ENCODE measurements at places on chromosomes 2 and 18.

DNA sequence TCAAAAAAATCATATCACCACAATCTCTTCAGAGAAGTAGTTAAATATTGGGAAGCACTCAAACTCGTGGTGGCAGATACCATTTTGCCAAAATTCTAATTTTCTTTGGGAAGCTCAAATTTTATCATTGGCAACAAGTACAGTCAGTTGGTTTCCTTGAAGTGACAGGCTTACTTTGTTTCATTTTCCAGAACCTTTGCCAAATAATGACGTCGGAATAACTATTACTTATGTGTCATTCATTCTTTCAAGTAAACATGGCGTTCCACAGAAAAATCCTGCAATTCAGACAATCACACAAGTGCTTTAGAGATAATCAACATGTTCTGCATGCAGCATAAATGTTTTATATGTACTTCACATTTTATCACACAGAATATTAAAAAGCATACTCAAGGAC, 5.4 kb downstream of the TTLL4 start:
- DNase-seq: no peak

DNA sequence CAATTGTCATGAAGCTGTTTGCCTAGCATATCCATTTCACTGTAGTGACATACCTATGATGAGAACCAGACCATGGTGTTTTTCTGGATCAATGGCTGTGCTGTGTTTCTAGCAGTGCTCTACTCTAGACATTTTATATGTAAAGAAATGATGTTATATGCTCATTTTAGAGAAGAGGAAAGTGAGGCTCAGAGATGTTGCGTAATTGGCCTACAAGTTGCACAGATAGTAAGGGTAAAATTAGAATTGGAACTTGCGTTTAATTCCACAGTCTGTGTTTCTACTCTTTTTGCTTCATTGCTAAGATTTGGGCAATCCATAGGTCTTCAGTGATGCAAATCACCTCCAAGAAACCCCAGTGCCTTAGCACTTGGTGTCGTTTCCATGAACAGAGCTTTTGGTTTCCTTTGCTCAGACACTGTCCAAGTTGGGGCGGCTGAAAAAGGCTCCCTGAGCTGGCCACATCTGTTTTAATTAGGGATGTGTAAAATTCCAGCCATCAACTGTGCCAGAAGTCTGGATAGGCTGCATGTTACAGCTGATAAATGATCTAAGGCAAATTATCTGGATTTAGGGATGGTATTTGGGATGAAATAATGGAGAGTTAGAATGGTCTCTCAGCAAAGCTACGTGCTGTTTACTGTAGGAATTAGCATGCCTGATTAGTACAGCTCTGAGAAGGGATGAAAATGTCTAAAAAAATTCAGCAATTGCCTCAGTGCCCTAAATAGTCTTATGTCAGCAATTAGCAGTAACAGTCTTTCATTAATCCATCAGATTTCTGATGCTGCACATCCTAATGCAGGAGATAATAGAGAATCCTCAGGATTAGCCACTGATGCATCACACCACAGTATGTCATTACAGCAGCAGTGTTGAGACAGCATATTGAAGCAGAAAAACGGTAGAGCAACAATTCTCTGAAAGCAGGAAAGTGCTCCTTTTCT, 65.3 kb downstream of the PTPRM start:
- no peak for DNase-seq

GRCh38 chr2:112767693-112768330, 3.4 kb upstream of the CKAP2L start:
- peak; percentile 68 for DNase-seq

GRCh38 chr2:227415538-227416424, 28.0 kb upstream of the SCYGR1 start:
- DNase-seq: peak; percentile 9

DNA sequence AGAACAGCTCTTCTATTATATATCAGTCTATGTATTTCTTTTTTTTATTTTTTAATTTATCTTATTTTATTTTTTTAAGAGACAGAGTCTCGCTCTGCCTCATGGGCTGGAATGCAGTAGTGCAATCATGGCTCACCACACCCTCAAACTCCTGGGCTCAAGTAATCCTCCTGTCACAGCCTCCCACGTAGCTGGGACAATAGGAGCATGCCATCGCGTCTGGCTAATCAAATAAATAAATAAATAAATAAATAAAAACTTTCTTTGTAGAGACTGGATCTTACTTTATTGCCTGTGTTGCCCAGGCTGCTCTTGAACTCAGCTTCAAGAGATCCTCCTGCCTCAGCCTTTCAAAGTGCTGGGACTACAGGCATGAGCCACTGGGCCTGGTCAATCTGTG, 117.0 kb downstream of the RBMS1 start:
- DNase-seq: no peak

- peak; percentile 70 for DNase-seq
Observed at GRCh38 chr2:225889452-225889851, 489.9 kb downstream of the NYAP2 start.

GRCh38 chr2:117674172-117674571, 140.3 kb upstream of the DDX18 start:
- peak; percentile 4 for DNase-seq

- DNase-seq: no peak
Observed at GRCh38 chr2:189049709-189050164, 75.6 kb downstream of the COL3A1 start.

DNA sequence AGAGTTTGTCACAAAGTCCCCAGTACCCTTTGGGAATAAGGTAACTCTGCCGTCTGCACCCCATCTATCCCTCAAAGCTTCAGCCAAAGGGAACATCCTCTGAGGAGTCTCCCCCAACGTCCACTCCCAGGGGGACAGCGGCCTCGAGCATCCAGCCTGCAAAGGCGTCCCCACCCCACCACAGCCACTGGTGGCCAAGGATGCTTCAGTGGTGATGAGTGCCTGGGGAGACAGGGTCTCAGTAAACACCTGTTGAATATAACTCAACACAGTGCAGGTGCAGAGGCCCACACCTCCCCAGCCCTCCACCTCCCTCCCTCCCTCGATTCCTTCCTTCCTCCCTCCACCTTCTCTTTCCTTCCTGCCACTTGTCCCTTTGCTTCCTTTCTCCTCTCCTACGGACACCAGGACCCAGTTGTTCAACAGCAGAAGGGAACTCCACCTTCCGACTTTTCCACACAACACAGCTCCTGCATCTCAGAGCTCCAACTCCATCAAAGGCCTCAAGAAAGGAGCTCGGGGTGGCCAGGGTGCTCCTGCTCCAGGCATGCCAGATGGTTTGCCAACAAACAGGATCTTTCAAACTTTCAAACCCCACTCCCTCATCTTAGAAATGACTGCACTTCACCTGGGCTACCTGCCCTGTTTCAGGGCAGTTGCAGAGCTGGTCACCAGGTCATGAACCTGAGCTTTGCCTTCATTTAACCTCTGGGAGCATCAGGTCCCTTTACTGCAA, 87.8 kb upstream of the SNTG2 start:
- DNase-seq: no peak

DNA sequence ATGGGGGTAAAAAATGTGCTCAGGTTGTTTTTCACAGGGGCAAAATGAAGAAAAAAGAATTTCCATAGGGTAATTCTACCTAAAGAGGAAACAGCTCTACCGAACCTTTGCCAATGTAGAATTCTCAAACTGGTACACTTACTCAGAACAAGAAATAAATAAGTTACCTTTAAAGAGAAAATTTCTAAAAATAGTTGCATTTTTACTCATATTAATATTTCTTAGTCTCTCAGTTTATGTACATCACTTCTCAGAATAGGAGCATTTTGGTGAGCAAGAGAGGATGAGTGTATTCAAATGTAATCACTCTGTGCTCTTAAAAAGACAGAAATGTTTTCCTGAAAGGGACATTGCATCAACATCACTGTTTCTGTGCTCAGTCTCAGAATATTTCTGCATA, 574.7 kb upstream of the SLC8A1 start:
- DNase-seq: no peak

- DNase-seq: no peak
Observed at GRCh38 chr2:213017404-213017803, 134.0 kb downstream of the IKZF2 start.

DNA sequence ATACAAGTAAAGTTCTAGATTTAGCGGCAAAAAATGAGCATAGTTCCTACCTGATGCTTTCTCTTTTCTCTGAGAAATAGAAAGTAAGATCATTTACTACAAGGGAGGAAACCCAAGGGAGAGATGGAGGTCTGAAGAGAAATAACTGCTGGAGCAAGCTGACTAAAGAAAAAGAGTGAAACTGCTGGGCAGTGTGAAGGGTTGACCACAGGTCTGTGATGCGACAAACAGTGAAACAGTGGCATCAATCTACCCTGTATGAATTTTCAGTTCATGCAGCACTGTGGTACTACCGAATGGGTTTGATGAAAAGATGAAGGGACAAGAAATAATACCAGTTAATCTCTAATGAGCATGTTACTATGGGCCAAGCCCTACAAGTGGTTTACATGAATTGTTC, 52.2 kb downstream of the CUL3 start:
- no peak for DNase-seq

GRCh38 chr2:222448748-222449181, 24.4 kb downstream of the SGPP2 start:
- no peak for DNase-seq

- DNase-seq: no peak
Observed at GRCh38 chr2:62760555-62760954, 55.0 kb downstream of the EHBP1 start.

GRCh38 chr2:45275242-45275805, 266.1 kb upstream of the SIX2 start:
- no peak for DNase-seq

DNA sequence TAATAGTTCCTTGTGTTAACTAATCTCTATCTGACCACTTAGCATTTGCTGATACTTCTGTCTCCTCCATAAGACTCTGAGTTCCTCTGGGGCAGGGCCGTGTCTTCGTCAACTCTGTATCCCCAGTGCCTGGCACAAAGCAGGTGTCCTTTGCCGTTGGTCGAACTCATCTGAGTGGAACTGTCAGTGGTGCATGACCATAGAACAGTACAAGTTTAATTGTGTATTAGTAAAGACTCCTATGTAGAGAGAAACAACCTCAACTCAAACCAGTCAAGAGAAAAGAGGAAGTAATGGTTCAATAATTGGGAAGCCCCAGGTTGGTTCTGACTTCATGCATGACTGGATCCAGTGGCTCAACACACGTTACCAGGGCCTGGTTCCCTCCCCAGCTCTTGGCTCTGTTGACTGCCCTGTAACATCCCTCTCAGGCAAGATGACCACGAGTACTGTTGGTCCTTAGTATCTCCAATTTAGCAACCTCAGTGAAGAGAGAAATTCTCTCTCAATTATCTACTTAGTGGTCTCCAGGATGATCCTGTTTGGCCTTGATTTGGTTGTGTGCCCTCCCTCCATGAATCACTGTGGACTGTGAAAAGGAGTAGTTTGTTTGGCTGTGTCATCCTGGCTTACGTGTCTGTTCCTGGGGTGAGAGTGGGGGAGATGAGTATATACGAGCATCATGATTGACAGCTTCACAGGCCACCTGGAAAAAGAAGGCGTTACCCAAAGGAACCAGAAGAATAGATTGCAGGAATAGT, 58.5 kb upstream of the MSH6 start:
- DNase-seq: peak; percentile 47

DNA sequence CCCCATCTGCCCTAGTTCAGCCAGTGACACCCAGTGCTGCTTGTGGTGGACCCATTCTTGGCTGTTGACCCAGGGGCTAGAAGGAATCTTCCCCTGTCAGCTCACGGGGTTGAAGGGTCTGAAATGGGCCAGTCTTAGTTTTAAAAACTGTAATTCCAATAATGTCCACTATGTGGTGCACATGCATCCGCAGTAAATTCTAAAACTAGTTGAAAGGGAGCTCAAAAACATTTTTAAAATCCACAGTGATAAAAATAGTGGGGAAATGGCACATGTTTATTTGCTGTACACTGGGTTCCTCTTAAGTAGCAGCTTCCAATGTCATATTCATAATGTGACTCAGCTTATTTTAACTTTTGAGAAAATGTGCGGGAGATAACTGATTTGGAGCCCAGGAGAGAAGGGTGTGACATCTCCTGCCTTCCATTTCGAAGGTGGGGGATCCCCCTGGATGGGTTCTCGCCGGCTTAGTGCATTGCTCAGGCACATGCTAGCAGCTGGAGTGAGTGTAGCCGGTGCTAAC, 32.8 kb downstream of the GRHL1 start:
- DNase-seq: peak; percentile 82

DNA sequence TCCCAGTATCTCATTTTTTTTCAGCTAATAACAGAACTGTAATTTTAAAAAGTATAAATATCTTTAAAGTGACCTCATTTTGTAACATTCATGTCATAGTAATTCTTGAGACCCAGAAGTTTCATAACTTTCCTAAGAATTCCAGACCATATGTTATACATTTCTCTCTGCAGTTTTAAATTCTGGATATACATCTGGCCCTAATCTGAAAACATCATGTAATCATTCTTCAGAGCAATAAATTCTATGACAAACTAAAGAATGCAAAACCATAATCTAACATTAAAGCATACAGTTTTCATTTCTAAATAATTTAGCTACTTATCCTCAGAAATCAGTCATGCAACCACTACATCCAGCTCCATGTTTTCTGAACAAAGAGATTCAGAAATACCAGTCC, 198.3 kb upstream of the SLC35G4 start:
- no peak for DNase-seq

GRCh38 chr18:55244546-55244945, 285.3 kb upstream of the CCDC68 start:
- DNase-seq: no peak

DNA sequence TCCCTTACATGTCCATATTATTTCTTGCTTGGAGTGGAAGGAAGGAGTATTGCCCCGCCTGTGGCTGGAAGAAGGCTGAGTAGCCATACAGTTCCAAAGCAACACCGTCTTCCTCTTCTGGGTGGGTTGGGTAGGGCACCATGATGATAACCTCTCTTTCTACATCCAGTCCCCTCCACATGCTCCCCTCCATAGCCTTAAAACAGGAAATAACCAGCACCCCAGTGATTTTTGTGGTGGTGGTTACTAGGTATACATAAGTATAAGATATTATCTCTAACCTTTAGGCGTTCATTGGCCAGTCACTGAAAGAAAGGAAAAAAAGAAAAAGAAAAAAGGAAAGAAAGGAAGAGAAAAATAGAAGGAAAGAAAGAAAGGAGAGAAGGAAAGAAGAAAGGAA, 63.1 kb downstream of the CXCR4 start:
- DNase-seq: no peak

DNA sequence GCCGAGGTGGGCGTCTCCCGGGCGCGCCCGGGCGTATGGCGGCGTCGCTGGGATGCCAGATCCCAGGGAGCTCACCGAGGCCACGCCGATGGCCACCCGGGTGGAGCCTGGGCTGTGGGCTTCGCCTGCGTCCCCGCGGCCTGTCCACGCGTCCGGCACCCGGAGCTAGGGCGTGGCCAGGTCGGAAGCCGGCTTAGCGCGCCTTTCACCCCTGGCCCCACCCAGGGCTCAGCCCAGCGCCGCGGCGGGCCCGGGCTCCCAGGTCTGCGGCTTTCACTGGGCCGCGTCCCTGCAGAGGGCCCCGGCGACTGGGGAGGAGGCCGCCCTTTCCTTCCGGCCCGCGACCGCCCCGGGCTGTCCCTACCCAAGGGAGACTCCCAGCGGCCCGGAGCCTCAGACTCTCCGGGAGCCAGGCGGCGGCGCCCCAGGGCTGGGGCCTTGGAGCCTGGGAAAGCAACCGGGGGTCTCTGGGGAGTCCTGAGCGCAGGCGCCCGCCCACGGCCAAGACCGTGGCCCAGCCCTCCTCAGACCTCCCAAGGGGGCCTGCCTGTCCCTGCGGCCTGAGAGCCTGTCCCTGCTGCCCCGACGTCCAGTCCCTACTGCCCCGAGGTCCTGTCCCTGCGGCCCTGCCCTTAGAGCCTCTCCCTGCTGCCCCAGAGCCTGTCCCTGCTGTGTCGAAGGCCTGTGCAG, 36.3 kb upstream of the ITM2C start:
- DNase-seq: no peak

Measured in OCI-M1 (cell line).